Kidney (tissue), 22 donors: ENCODE measurements at places on chromosomes 6 and 20.

DNA sequence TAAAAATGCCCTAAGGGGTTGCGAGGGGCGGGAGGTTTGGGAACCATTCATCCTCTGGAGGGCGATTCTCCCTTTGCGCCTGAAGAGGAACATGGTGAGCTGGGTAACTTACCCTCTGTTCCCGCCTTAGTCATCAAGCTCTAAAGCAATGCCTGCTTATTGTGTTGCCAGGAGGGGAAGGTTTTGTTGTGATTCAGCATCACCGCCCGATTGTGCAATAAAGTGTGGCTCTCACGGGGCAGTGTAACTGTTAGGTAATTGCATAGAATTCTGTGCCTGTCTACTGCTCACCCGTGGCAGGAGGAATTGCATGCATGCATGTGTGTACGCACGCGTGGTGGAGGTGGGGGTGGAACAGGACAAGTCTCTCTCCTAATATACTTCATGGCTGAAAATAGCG, 95.5 kb upstream of the AGPAT4 start:
- no peaks in the 10 kb centered on the region for H3K36me3 ChIP-seq
- peak; percentile 64 for DNase-seq
- no peak overlapping the region for H3K27ac ChIP-seq
- H3K4me3 ChIP-seq, result no peak overlapping the region

DNA sequence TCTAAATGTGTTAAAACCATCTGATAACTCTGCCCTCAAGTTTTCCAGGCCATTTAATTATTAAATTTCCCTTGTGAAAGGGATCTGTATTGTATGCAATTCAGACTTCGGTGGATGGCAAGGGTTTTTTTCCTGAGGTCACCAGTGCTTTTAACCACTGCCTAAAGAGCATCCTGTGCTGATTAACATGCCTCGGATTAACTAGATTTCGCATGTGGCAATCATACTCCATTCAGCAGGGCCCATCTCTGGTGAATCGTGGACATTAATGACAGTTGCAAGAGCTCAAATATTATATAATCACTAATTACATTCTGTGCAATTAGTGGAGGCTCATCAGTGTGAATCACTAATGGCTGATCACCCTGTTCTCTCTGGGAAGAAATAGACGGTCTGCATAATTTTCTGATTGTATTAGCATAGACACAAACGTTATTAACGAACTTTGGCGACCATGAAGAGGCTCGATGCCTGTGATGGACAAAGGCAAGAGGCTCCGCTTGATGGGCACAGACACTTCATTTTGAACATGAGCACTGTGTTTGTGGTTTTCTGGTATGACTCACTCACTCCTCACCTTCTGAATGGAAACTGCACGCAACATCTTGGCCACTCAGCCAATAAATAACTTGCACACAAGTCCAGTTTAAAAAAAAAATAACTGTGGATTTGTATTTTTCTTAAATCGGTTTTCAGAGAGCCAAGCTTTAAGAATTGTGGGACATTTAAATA, 31.4 kb downstream of the LINC00237 start:
- no peaks in the 10 kb centered on the region for H3K27me3 ChIP-seq
- H3K4me1 ChIP-seq, result no peaks in the 10 kb centered on the region
- no peak overlapping the region for H3K4me3 ChIP-seq
- H3K27ac ChIP-seq, result no peak overlapping the region

GRCh38 chr6:131646249-131646670, 9.2 kb downstream of the ENPP3 start:
- H3K36me3 ChIP-seq, result no peaks in the 10 kb centered on the region
- H3K27me3 ChIP-seq, result no peaks in the 10 kb centered on the region
- H3K4me3 ChIP-seq, result no peak overlapping the region
- no peak overlapping the region for H3K27ac ChIP-seq

GRCh38 chr6:90135667-90136066, 161.0 kb downstream of the BACH2 start:
- no peaks in the 10 kb centered on the region for H3K27me3 ChIP-seq
- H3K4me3 ChIP-seq, result no peak overlapping the region
- H3K4me1 ChIP-seq, result no peaks in the 10 kb centered on the region
- H3K36me3 ChIP-seq, result no peaks in the 10 kb centered on the region

DNA sequence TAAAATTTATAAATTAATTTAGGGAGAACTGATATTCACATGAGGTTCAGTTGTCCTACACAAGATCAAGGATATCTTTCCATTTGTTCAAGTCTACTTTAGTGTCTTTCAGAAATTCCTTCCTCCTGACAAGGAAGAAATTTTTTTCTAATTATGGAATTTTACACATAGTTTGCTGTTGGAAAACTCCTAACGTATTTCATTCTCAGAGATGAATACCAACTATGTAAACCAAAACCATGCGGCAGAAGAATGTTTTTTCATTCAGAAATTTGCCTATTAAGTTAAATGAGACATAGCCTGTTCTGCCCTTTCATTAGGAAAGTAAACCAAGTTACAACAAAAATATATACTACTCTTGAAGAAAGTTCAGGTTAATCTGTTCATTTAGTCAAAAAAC, 111.2 kb upstream of the PRDM1 start:
- no peaks in the 10 kb centered on the region for H3K27me3 ChIP-seq
- H3K4me3 ChIP-seq, result no peak overlapping the region
- DNase-seq, result no peak
- no peaks in the 10 kb centered on the region for H3K4me1 ChIP-seq
- H3K36me3 ChIP-seq, result no peaks in the 10 kb centered on the region

GRCh38 chr6:149327638-149328037, 10.1 kb downstream of the TAB2 start:
- H3K36me3 ChIP-seq, result no peaks in the 10 kb centered on the region
- no peaks in the 10 kb centered on the region for H3K27me3 ChIP-seq
- no peak overlapping the region for H3K4me3 ChIP-seq
- no peaks in the 10 kb centered on the region for H3K4me1 ChIP-seq

DNA sequence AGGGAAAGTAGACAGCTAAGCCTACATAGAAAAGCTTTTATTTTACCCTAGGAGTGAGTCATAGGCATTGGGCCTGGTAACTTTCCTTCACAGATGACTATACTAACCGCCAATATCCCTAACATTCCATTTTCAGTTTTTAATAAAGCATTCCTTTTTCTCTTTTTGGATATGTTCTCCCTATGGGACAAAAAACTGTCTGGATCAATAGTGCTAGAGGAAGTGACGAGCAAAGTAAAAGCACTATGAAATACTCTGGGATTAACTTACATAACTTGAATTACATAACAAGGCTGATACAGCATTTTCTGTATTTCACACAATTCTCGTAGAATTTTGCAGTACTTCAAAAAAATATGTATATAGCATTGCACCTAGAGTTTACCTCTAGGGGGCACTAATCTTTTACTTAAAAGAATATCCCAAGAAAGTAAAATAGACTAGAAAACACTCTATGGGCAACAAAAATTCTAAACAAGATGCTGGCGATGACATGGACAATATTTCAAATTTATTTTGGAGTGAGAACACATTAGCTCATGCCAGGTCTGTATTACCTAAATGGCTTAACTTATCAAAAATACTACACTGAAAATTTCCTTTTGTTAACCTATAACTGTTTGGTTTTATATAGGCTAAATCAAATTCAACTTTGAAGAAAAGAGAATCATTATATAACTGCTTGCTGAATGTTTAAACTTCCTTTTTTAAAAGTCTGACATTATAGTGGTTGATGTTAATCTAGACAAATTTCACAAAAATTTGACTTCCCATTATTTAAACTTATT, 66.3 kb upstream of the DST start:
- H3K36me3 ChIP-seq, result no peaks in the 10 kb centered on the region
- no peak for DNase-seq
- no peaks in the 10 kb centered on the region for H3K4me1 ChIP-seq
- H3K4me3 ChIP-seq, result no peak overlapping the region

DNA sequence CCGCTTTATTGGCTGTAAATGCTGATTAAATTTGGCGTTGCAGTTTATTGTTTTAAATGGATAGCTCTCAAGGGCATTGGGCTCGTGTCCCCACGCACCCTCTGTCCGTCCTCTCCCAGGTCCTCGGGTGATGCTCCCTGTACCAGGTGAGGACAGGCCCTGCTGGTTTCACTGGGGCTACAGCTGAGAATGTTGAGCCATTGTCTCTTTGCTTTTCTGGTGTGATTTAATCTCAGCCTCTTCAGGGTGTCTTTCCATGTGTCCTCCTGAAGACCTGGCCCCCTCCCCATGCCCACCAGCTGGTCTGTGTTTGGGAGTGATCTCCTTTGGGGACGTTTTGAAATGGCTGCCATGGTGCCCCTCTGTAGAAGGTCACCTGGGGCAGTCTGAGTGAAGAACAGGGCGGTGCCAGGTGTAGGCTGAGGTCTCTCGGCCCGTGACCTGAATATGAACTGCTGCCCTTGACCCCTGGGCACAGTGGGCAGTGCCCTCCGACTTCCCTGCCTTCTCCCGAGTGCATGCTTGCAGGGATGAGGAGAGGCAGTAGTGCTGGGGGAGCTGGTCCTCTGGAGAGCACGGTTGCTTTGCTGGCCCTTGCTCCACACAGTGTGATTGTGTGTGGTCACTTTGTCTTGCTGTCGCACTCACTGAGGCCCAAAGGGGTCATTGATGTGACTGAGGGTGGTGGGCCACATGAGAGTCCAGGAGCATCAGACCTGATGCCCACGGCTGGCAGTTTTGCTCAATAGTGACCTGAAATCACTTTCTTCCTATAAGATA, 12.4 kb upstream of the C20orf204 start:
- DNase-seq, result no peak
- H3K4me1 ChIP-seq, result peaks cover 9% of the 10 kb centered on the region

DNA sequence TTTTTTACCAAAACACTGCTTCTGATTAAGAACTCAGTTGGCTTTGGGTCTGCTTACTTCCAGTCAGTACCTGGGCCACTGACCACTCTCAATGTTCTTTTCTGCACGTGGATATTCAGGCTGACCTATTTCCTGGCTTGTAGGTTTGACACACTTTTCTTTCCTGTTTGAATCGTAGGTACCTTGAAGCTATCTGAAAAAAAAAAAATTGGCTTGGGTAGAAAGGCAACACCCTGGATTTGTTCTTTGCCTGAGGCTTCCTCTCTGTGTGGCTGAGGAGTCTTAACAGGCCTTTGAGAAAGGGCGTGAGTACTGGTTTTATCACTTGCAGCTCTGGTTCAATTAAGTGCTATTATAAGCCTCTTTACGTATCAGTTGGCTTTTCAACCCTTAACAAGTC, 60.6 kb upstream of the IL20RA start:
- no peaks in the 10 kb centered on the region for H3K36me3 ChIP-seq
- no peak overlapping the region for H3K4me3 ChIP-seq
- H3K27me3 ChIP-seq, result no peaks in the 10 kb centered on the region
- no peaks in the 10 kb centered on the region for H3K4me1 ChIP-seq
- DNase-seq, result no peak
- H3K27ac ChIP-seq, result no peak overlapping the region

GRCh38 chr20:48667889-48668413, 159.8 kb downstream of the PREX1 start:
- H3K36me3 ChIP-seq, result no peaks in the 10 kb centered on the region
- DNase-seq, result no peak
- peaks cover 11% of the 10 kb centered on the region for H3K4me1 ChIP-seq
- H3K4me3 ChIP-seq, result no peak overlapping the region
- no peaks in the 10 kb centered on the region for H3K27me3 ChIP-seq
- H3K27ac ChIP-seq, result no peak overlapping the region
